ENCODE measurements at places on chromosomes 7 and 10.

GRCh38 chr7:96188174-96188581 is 133.7 kb downstream of the SLC25A13 start:
- no peak for DNase-seq

- no peak for DNase-seq
Measured at GRCh38 chr10:15141136-15142054, 27.1 kb downstream of the NMT2 start.

GRCh38 chr7:47254081-47254977 is 327.6 kb downstream of the TNS3 start:
- DNase-seq, result peak; percentile 79

DNA sequence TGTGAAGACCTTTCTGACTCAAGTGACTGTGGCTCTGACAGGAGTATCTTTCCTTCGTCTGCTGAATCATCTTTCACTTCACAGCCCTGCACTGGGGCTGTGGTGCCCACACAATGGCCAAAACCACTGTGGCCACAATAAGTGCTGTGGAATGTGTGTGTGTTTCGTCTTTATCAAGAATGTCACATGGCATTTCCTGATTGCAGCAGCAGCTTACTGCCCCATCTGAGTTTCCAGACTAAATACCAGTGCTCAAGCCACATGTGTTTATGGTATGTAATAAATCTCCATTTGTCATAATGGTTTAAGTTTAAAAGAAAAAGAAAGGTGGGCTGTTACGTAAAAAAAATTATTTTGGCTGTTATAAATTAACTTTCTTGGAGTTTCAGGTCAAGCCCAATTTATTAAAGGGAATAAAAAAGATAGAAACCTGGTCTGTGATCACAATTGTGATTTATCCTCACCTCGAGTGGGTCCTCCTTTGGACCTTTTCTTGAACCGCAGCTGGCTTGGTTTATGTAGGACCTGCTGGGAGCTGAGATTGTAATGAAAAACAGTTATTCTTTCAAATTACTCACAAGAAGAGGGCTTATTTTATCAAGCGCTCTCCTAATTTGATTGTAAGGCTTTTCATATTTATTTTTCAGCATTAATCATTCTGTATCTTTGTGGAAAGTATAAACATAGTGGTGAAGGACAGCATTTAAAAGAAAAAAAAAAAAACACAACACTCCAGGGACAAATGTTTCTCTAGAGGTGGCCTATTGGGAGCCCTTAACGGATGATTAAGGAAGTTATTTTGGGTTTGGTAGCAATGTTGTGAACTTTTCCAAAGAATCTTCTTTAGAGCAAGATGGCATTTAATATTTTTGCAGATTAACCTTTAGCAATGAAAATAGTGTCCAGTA is 116.2 kb downstream of the LRMDA start:
- DNase-seq, result no peak

GRCh38 chr7:80185571-80185970 is 50.9 kb downstream of the GNAI1 start:
- no peak for DNase-seq

DNA sequence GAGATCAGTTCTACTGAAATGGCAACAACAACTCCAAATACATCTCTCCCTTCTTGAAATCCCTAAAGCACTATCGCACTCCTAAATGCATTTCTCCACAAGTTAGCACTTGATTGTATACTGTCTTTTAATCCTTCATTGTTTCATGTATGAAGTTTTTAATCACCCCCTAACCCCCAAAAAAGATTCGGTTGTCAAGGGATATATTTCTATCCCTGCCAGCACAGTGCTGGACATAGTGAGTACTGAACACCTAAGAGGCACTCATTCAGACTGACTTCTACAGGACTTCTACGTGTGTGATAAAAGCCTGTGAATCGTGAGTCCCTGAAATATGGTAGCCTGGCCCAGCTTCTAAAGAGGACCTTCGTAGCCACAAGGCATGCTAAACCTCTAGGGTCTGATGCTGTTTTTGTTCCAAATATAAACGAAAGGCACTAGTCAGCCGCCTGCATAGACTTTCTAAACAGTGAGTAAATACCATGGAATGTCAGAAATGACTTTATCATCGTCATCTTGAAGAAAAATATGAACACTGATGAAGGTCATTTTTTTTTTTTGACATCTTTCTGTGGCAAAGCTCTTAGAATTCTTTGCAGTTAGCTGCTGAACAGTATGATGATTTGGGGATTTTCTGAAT is 14.6 kb upstream of the ZSCAN21 start:
- DNase-seq, result no peak
